ENCODE measurements at places on chromosomes 5 and 9. TPM values are rescaled to one million over a fixed set of nuclear protein-coding genes. Genes with fewer than 3 reads are reported as not detected.

DNA sequence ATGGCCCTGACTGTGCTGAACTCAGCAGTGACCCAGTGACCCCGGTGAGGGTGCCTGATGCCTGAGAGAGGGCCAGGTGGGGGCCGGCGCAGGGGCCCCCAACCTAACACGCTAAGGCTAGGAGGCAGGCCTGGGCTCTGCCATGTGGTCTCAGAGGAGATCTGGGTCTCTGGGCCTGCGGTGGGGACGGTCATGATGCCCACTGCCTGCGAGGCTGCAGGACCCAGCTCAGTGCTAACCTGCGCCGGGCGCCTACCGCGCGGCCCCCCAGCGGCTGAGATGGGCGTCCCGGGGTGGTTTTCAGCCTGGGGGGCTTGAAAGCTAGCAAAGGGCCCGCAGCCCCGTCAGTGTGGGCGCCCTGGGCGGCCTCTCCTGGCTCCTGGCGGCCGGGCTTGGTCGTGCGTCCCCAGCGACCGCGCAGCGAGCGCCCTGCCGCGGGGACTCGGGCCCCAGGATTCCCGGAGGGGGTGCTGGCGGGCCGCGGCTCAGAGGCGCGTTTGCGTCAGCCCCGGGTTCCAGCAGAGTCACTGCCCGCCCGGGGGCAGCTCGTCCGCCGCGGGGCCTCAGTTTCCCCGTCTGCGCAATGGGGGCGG lies 2.5 kb downstream of the EGFL7 start:
- no peak for DNase-seq

DNA sequence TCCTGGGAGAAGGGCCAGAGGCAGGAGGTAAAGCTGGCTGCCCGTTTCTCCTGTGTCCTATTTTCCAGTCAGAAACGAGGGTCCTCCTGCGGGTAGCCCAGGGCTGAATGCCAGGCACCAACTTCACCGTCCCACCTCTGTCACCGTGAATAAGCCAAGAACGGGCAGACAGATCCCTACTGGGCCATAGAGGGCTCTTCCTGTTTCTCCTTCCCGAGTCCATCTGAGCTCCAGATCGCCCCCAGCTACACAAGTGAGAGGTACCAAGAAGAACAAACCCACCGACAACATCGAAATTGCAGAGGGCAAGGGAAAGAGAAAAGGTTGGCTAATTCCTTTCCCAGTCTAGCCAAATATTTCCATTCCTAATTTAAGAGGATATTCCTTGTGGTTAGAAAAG lies 93.7 kb downstream of the SPOCK1 start:
- no peak for DNase-seq

DNA sequence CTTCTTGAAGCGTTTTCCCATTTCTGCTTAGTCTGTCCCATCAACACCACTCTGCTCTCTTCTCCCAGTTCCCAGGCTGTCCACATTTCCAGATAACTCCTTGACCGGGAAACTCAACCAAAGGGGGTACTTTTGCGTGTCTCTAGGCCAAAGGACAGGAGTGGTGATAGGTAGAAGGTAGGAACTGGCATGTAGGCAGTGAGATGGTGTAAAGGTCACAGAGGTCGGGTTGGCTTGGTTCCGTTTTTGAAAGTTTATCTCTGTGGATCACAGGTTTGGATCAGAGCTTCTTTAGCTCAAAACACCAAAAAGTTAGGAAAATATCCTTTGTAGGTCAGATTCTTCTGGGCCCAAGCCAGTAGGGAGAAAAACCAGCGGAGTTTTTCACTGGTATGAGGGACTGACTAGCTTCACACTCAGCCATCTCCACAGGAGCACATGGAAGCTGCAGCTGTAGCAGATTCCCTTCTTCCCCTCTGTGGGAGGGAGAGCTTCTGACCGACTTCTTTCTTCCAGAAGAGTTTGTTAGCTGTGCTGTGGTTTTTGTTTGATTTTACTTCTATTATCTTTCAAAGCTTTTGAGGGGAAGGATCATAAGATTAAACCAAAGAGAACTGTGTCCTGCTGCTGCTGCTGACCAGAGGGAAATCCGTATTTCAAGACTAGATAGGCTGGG lies 98.4 kb upstream of the DMRT1 start:
- no peak for DNase-seq

GRCh38 chr9:18544456-18544855 lies 70.5 kb downstream of the ADAMTSL1 start:
- DNase-seq, result no peak

DNA sequence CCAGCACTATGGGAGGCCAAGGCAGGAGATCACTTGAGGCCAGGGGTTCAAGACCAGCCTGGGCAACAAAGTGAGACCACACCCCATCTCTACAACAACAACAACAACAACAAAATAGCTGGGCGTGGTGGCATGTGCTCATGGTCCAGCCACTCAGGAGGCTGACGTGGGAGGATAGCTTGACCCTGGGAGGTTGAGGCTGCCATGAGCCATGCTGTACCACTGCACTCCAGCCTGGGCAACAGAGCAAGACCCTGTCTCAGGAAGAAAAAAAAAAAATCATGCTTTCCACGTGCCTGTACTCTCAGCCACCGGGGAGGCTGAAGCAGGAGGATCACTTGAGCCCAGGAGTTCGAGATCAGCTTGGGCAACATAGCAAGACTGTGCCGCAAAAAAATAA lies 29.5 kb downstream of the TSC1 start:
- DNase-seq, result no peak

DNA sequence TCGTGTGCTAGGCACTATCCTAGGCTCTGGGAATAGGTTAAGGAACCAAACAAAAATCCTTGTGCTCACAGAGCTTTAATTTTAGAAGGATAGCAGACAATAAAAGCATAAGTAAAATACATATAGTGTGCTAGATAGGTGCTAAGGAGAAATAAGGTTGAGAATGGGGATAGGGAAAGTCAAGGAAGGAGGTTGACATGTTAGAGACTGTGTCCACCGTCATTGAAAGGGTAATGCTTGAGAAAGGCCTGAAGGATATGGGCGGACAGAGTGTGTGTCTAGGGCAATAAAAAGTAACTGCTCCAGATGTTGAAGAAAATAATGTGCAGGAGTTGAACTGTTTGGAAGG lies 482 bp upstream of the TDRD7 start:
- DNase-seq, result no peak

GRCh38 chr5:109310315-109310714 lies 99.5 kb downstream of the PJA2 start:
- no peak for DNase-seq

- DNase-seq, result no peak
These were observed 42.0 kb downstream of the FRMPD1 start for GRCh38 chr9:37692622-37693221.

DNA sequence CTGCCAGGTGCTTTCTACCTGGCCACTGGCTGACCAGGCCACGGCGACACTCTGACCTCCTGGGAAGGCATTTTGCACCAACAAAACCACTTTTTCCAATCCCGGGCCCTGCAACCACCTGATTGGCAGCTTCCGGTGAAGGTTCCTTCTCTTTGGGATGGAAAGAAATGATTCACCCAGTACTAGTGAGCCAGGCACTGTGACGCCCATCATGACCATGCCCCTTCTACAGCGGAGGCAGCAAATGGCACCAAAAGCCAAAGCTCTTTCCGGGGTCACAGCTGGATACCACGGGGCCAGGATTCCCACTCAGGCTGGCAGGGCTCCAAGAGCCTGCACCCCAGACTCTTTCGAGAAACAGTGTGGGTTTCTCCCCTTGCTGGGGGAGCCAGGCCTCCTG lies 4.7 kb downstream of the NOTCH1 start:
- no peak for DNase-seq

- DNase-seq, result no peak
These were observed 72.8 kb upstream of the C6 start for GRCh38 chr5:41286165-41286564.

DNA sequence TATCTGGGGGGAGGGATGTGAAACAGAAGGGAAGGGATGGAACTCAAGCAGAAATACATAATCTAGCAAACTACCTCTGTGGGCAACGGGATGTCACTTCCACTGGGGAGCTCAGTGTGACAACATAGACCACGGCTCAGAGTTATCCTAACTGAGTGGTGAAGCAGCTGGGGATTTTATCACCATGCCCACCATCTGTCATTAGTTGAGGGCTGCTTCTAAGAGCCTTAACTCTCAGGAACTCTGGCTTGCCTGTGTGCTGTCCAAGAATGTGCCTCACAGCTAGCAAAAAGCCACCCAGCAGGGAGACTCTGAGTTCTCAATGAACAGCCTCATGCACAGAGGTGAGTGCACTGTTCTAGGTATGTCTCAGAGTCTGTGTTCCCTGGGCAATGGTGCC lies 90.6 kb upstream of the CXCL14 start:
- no peak for DNase-seq

HSDL2 gene
- 107 TPM for polyA plus RNA-seq

TNFSF8 gene
- 0.30 TPM for polyA plus RNA-seq

Measured in renal pelvis (tissue), 12 donors.